ENCODE measurements at places on chromosomes 16 and 17. TPM values are rescaled to one million over a fixed set of nuclear protein-coding genes. Genes with fewer than 3 reads are reported as not detected.

Gene CA5A
- total RNA-seq, result 0.20 TPM

Gene PSMB3
- total RNA-seq, result 116 TPM

Gene CNGB1
- not detected for total RNA-seq

Gene RGS11
- total RNA-seq, result 0.54 TPM

Gene SLC16A6
- 5.3 TPM for total RNA-seq

- H3K27me3 ChIP-seq, result no peaks in the 10 kb centered on the region
- DNase-seq, result no peak
- no peaks in the 10 kb centered on the region for H3K36me3 ChIP-seq
- no peaks in the 10 kb centered on the region for H3K4me1 ChIP-seq
- no peak overlapping the region for H3K4me3 ChIP-seq
- H3K27ac ChIP-seq, result no peak overlapping the region
Observed at GRCh38 chr16:64865069-64865696, 256.7 kb downstream of the CDH11 start.

- H3K36me3 ChIP-seq, result peaks cover 5% of the 10 kb centered on the region
- no peak for DNase-seq
- H3K4me1 ChIP-seq, result peaks cover 4% of the 10 kb centered on the region
- peak overlapping the region; percentile 87 for H3K4me3 ChIP-seq
Observed at GRCh38 chr16:2206420-2206779, 1.1 kb downstream of the MLST8 start.

- peaks cover 24% of the 10 kb centered on the region for H3K36me3 ChIP-seq
- no peaks in the 10 kb centered on the region for H3K27me3 ChIP-seq
- H3K4me1 ChIP-seq, result peaks cover 6% of the 10 kb centered on the region
- no peak overlapping the region for H3K27ac ChIP-seq
Observed at GRCh38 chr16:89720551-89720812, 216 bp downstream of the VPS9D1 start.

GRCh38 chr17:72299100-72299499 is 178.3 kb downstream of the SOX9 start:
- H3K27ac ChIP-seq, result no peak overlapping the region
- no peaks in the 10 kb centered on the region for H3K36me3 ChIP-seq
- DNase-seq, result no peak
- no peak overlapping the region for H3K4me3 ChIP-seq

DNA sequence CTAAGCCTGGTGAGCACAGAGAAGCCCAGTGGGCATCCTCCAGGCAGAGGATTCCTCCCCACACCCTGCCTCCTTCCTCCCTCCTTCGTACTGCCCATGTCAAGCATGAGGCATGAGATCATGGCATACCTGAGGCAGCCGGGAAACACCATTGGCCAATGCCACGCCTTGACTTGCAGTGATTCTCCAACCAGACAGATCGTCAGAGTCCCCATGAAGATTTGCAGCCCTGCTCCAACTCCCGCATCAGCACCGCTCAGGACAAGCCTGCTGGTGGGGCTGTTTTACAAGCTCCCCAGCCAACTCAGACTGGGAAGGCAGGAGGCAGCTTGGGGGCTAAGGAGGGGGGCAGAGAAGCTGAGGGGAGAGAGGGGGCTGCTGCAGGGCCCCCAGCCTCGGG is 2.9 kb upstream of the KRT16 start:
- no peaks in the 10 kb centered on the region for H3K36me3 ChIP-seq
- no peaks in the 10 kb centered on the region for H3K27me3 ChIP-seq
- no peak overlapping the region for H3K27ac ChIP-seq
- no peak for DNase-seq

DNA sequence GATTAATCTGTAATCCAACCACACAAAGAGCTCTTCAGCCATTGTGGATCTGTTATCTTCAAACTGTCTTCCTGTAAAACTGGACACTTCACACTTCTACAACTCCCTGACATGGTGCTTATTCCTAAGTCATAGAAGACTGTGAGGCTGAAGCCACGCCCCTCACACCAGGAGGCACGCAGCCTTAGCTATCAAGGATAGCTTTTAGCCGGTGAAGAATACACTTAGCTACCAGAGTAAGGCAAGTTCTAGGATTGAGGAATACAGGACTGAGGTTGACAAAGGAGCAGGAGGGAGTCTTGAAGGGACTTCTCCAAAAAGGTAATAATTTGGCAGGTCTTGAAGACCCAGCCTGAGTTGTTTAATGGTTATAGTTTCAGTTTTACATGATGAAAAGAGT is 79.8 kb upstream of the GAS7 start:
- no peaks in the 10 kb centered on the region for H3K4me1 ChIP-seq
- H3K36me3 ChIP-seq, result no peaks in the 10 kb centered on the region
- no peak overlapping the region for H3K27ac ChIP-seq
- no peak overlapping the region for H3K4me3 ChIP-seq

DNA sequence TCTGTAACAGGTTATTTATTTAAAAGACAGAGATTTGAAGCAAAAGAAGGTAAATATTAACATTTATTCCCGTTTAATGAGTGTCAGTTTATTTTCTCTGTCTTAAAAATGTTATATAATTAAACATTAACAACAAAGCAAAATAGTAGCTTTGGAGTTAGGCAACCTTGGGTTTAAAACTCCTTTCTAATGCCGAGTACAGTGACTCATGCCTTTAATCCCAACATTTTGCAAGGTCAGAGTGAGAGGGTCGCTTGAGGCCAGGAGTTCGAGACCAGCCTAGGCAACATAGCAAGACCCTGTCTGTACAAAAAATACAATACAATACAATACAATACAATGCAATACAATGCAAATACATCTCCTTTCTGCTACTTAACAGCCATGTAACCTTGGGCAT is 128.7 kb downstream of the CHD9 start:
- no peaks in the 10 kb centered on the region for H3K4me1 ChIP-seq
- peaks cover 4% of the 10 kb centered on the region for H3K36me3 ChIP-seq
- H3K27ac ChIP-seq, result no peak overlapping the region
- H3K4me3 ChIP-seq, result no peak overlapping the region

DNA sequence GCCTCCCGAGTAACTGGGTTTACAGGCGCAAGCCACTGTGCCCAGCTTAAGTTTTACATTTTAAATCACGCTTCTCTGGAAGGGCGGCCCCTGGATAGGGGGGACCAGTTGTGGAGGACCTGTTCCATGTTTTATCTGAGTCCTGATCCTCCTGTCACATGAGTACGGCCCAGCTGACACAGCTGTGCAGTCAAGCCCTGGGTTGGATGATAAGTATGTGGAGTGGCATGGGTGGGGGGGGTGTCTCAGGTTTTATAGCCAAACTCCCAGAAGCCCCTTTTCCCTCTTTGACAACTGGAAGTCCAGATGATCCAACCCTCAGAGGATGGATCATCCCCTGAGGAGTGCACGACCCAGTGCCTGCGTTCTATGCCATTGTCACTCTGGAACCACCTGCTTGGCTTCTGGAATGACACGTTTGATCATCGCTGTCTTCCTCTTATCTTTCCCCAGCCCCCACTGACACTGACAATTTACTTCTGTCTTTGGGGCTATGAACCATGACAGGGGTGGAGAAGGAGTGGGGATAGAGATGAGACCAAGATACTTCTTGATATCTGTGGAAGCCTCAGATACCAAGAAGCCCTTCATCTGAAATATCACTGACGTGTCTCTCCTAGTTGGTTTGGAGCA is 191.2 kb downstream of the MSI2 start:
- H3K36me3 ChIP-seq, result no peaks in the 10 kb centered on the region
- DNase-seq, result no peak
- H3K27me3 ChIP-seq, result peaks cover 5% of the 10 kb centered on the region
- no peak overlapping the region for H3K4me3 ChIP-seq

DNA sequence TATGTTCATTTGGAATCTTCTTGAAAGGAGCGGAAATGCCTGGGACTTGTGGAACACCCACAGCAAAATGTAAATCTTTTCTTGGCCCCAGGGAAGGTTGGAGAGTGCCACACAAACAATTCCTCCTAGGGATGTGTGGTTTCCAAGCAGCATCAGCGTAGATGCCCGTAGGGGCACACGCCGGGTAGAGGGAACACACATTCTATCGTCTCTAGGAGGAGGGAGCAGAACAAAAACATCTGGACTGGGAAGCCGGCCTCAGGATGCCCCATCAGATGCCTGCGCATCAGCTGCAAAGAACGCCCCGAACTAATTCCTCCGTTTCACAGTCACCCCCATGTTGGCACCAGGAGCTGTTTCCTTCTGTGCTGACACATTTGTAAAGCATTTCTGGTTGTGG is 357.9 kb upstream of the ZFHX3 start:
- no peaks in the 10 kb centered on the region for H3K36me3 ChIP-seq
- H3K27me3 ChIP-seq, result no peaks in the 10 kb centered on the region
- H3K27ac ChIP-seq, result no peak overlapping the region
- H3K4me3 ChIP-seq, result no peak overlapping the region
- no peak for DNase-seq

DNA sequence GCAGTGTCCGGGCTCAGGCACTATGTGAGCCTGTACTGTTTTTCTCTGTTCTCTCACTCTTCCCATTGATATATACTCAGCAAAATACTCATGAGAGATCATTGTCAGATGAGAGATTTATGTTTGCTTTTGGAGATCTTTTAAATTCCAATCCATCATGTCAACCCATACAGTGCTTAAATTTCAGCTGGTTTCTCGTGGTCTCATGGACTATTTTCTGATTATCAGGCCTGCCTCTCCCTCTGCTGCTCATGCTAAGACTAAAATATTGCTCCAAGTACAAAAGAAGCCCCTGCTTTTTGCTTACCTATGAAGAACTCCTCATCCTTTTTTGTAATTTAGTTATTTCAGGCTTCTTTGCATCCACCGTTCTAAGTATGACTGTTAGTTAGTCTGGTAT is 547.2 kb downstream of the KCNJ2 start:
- H3K4me3 ChIP-seq, result no peak overlapping the region
- H3K27me3 ChIP-seq, result no peaks in the 10 kb centered on the region
- H3K36me3 ChIP-seq, result no peaks in the 10 kb centered on the region
- DNase-seq, result no peak

All from T-cell (primary cell).